ENCODE measurements at places on chromosomes 3 and 15.

DNA sequence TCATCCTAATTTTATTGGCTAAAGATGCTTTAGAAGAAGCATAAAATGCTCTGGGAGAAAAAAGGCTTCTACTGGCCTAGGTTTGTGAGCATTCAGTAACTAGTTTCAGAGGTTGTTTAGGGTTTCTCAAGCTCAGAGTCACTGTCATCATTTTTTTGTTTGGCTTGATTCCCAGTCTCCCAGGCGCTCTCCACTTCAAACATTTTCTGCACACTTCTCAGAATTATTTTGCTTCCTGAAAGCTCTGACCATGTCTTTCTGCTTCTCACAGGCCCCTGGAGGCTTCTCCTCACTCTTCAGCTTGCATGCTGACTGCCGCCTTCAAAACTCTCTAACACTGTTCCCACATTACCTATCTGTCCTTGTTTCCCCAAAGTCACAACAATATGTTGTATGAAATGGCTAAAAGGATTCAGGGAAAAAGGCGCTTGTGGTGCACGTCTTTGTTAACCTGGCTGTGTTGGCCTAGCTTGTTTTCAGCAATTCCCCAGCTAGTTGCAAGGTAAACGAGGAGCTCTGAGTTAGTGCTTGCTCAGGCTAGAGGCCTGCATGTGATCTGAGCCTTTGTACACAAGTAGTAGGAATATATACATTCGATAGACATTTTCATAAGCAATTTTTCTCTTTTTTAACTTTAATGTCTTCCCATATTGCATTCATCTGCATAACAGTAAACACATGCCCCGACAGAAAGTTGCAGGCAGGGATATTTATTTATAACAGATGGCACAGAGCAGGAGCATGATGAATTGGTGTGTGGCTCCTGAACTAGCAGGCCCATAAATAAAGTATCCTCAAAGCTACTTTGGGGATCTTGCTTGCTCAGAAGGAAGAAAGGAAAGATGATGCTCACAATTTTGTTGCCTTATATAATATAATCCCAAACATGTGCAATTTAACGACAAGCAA, 129.2 kb upstream of the DPH6 start:
- DNase-seq, result no peak

DNA sequence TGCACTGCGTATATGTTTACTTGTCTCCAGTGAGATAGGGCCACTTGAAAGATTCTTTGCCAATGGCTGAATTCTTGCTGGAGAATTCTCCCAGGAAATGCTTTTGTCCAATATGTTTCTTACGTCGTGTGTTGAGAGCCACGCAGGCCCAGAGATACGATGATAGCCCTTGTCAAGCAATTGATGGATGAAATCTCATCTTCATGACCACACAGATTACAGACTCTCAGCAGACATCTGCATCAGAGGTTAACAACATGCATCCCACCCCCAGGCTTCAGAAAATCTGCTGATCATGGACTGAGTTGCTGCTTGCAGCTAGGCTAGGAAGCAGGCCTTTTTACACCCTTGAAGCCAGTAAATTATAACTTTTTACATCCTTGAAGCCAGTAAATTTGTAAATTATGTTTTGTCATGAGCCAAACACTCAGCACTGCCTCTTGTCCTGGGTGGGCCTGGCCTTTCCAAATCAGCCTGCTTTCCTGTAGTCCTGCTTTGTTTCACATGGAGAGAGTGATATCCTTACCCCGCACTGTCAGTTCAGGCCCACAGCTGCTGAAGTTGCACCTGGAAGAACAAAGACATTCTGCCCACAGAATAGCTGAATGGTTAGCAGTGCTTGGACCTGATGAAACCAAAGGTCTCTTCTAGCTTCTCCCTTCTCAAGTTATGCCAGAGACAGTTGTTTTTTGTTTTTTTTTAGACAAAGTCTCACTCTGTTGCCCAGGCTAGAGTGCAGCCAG, 84.4 kb downstream of the GPR156 start:
- no peak for DNase-seq

DNA sequence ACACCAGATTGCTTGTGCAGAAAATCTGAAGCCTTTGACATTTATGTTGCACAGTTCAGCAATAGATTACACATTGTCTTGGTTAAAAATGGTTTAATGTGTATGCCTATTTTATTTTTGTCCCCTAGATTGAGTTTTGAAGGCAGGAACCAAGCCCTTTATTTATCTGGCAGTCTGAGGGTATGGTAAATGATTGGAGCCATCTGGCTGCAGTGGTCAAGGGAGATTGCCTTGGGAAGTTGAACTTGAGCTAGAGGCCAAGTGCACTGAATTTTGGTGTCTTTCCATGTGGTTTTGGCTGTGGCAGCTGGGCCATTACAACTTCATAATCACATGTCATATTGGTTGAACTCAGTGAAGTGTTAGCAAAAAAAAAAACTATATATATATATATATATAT, 248.7 kb upstream of the C2CD4B start:
- DNase-seq, result no peak

- DNase-seq, result no peak
Measured at GRCh38 chr3:151224268-151224866, 21.4 kb upstream of the GPR171 start.

GRCh38 chr15:60299452-60300047, 98.2 kb downstream of the ANXA2 start:
- DNase-seq, result no peak

GRCh38 chr3:43170553-43170952, 64.7 kb upstream of the POMGNT2 start:
- no peak for DNase-seq

GRCh38 chr3:168417016-168417415, 321.3 kb upstream of the GOLIM4 start:
- DNase-seq, result no peak

DNA sequence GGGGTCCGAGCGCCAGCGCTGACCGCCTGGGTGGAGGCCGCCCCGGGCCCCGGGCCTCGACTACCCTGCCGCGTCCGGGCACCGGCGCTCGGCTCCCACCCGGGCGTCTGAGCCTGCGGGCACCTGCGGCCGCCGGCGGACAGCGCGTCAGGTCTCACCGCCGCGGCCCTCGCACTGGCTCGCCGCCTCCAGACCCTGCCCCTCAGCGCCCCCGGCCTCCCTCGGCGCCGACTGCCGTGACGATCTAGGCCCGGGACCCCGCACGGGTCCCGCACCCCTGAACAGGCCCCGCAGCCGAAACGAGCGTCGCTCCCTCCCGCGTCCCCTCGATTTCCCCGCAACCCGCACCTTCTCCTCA, 297 bp downstream of the PRC1 start:
- no peak for DNase-seq

DNA sequence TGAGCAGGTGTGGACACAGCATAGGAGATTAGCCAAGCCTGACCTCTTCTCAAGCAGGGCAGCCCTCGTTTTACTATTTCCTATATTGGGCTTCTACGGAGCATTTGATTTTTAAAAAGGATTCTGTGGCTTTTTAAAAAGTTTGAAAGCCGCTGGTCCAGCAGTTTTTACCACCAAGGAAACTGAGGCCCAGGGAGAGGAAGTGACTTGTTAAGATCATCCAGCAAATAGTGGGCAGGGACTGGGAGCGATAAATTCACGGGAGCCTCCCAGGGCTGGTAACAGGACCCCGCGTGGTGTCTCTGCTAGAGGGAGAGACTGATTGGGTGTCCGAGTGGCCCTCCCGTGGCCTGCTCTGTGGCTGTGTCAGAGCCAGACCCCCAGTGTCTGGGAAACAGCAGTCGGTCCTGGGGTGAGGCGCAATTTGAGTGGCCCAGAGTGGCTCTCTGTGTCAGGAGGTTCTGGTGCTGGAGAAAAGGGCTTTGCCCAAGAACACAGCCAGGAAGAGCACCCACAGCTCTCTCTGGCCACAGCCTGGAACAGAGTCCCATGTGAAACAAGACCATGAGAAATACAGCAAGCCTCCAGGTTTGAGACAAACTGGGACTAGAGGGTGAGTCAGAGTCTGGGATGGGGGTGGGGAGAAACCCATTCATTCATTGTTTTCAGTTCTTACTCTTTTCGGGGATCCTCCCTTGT, 4.2 kb downstream of the FURIN start:
- no peak for DNase-seq

- DNase-seq, result no peak
Measured at GRCh38 chr15:93107646-93108045, 18.6 kb upstream of the RGMA start.

DNA sequence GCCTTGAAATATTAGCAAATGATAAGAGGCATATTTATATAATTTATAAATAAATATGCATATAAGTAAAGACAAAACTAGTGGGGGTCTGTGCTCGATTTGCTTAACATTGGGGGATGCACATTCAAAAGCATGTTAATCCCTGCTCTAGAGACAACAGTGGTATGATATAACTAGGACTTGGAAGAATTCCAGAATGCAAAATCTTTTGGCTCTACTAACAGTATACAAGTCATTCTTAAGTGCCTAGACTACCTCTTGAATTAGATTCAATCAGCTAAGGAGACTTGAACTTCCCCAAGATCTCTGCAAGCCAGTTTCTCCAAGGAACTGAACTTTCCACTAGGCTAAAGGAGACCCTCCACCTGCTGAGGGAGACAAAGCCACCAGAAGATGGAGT, 282.7 kb upstream of the RORA start:
- no peak for DNase-seq

Data from cortex of kidney (tissue), 1 donor.